ENCODE measurements at places on chromosomes 1 and 21.

DNA sequence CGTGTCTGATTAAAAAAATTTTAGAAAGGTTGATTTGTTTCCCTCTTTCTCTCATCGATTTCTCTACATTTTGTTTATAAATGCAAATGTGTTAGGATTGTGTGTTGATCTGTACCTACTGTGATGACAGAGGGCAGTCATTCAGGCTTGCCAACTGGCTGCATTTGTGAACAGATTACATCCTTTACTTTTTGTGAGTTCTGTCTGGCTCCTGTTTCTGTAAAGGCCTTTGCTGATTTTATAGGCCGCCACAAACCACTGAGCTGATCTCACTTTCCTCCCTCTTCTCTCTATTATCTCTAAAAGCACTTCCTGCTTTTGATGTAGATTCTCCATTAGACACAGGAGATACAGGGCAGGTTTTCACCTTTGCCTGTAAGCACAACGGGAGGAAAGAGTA is 106.8 kb downstream of the ESRRG start:
- DNase-seq = no peak

DNA sequence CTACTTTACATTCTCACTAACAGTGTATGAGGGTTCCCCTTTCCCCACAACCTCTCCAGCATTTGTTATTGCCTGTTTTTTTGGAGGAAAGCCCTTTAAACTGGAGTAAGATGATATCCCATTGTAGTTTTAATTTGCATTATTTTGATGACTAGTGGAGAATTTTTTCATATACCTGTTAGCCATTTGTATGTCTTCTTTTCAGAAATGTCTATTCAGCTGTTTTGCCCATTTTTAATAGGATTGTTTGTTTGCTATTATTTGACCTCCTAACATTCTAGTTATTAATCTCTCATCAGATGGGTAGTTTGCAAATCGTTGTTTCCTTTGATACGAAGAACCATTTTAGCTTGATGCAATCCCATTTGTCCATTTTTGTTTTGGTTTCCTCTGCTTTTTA is 165.0 kb downstream of the GLUL start:
- DNase-seq = no peak

GRCh38 chr1:224726441-224727182 is 110.5 kb downstream of the CNIH3 start:
- peak; percentile 89 for DNase-seq

DNA sequence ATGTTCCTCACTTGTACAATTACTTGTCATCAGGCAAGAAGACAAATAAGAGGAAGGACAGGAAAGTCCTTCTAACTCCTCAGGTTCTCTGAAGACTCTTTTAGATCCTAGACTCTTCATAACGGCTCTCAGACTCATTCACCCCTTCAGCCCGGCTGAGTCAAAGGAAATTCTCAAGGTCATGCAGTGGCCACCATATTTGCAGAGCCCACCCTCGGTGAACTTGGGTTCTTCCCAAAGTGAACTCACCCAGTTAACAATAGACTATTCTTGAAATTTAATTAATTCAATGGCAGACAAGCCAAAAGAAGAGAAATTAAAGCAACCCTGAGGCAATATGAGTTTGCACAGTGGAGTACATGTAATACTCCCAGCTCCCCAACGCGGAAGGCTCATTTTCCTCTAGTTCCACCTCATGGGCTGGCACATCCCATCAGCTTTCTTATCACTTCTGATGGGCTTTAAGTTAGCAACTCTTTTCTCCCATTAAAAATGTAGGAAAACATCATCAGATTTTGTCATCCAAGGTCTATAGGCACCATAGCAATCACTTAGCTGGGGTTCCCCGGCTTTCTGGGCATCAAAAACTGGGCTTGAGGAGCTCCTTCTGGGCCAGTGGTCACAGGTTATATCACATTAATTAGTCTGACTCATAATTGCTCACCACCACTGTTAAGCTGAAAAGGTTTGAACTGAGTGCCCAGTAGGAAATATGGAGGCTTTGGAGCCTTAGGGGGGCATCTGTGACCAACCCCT is 27.8 kb upstream of the TIAM1 start:
- DNase-seq = no peak

DNA sequence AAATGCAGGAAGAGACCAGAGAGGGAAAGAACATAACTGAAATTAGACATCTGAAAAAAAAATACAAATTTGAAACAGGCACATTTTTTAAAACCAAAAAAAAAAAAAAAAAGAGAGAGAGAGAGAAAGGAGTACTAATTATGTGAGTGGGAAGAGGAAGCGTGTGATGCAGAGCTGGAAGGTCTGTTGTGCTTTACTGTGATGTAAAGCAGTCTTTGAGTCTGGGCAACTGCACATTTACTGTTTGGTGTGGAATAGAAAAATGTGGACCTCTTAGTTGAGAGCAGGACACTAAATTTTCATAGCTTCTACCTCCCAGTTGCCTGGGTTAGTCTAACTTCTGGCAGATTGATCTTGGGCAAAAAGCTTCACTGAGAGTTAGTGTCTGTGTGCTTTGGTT is 16.5 kb downstream of the LHX9 start:
- DNase-seq = no peak

DNA sequence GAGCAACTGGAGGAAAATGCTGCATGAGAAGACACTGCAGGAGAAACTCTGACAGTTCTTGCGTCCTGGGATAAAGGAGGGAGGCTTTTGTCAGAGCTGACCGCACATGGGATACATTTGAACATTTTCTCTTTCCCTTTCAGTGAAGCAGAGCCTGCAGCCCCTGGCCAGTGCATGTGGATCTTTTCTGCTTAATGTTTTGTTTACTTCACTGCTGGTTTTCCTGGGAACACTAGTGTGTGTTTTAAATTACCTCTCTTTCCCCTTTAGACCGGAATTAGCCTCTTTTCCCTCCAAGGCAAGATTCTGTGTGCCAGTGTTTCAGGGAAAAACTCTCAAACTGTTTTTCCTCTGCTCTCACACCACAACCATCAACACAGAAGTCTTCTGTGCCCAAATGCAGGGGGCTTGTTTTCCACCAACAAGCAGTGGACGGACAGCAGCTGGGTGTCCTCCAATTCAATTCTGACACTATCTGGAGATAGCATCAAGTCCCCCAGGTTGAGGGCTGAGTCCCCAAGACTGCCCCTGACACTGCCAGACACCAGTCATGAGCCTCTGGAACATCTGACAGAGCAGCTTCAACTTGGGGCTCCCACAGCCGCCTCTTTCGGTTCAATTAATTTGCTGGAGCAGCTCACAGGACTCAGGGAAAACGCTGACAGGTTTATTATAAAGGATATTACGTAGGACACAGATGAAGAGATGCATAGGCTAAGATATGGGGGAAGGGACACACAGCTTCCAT is 136.2 kb downstream of the RHOU start:
- no peak for DNase-seq

- no peak for DNase-seq
Measured at GRCh38 chr1:70169018-70169839, 36.1 kb downstream of the LRRC40 start.

DNA sequence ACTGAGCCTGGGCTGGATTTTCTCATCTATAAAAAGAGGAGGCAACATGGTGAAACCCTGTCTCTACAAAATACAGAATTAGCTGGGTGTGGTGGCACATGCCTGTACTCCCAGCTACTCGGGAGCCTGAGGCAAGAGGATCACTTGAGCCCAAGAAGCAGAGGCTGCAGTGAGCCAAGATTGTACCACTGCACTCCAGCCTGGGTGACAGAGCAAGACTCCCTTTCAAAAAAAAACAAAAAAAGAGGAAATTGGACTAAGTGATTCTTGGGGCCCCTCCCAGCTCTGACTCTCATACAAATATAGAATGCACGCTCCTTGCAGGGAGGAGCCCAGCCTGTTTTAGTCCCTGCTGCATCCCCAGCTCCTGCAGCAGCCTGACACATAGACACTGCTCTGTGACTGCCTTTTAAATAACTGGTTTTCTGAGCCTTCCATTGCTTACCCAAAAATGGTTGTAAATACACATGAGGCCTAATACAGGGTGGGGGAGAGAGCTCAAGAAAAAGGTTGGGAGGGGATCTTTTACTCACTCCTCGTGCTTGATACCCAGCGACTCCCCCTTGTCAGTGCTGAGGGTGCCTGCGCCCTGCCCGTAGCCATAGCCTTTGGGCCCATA is 17.2 kb downstream of the CSRP1 start:
- no peak for DNase-seq

DNA sequence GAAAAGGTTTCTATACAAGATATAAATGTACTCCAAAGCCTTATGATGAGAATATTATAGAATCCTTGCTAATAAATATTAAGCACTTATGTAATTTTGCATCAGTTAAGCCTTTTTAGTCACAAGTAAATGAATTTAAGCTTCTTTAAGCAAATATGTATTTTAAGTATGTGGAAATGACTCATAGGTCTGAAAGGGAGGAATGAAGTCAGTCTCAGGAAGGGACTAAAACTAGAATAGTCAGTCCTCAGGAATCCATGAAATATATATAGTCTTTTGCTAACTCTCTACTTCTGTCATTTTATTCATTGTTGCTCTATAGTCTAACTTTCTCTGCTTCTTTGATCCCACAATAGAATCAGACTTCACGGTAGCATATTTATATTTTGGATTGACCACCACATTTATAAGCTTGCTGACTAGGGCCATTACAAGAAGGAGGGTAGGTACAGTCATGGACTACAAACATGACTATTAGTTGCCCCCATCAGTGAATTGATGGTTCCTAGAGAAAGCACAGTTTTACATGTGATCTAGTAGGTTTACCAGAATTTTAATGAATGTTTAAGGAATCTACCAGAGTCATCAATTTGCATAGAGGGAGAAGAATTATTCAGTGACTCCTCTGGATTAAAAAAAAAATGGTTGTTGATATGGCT is 20.2 kb upstream of the RABGGTB start:
- DNase-seq = peak; percentile 65

DNA sequence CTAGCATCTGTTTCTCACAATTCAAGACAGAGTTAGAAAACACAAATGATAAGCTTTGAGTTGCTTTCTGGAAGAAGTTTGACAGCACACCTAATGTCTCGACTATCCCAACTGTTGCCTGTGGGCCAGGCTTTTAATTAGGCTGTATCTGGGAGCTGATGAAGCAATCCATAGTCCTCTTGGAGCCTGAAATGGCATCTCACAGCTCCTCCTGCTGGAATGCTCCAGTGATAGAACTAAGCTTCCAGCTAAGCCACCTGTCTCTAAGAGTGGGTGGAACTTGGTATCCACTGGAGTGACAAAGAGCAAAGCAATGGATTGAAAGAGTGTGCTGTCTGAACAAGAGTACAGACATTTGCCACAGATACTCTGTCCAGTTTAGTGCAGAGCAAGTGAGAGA is 605.3 kb upstream of the NR5A2 start:
- DNase-seq = peak; percentile 27

DNA sequence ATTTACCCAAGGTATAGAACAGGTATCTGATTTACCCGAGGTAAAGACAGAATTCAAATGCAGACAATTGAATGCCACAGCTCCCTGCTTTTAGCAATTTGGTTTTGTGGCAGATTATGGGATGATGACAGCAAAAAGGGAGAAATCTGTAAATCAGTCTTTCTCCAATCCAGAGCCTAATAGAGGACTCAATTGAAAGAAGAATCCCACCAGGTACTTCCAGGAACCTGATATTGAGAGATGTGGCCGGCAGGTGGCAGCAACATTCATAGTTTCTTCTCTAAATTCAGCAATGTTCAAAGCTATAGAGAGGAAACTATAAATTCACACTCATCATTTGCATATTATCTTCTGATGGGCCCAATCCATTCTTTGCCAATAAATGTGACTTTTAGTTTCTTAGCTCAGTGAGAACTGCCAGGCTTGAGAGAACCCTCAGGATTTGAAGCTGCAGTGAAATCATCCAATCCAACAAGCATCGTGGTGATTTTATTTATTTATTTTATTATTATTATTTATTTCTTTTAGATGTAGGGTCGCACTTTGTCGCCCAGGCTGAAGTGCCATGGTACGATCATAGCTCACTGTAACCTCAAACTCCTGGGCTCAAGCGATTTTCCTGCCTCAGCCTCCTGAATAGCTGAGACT is 9.8 kb upstream of the PHACTR4 start:
- peak; percentile 45 for DNase-seq

DNA sequence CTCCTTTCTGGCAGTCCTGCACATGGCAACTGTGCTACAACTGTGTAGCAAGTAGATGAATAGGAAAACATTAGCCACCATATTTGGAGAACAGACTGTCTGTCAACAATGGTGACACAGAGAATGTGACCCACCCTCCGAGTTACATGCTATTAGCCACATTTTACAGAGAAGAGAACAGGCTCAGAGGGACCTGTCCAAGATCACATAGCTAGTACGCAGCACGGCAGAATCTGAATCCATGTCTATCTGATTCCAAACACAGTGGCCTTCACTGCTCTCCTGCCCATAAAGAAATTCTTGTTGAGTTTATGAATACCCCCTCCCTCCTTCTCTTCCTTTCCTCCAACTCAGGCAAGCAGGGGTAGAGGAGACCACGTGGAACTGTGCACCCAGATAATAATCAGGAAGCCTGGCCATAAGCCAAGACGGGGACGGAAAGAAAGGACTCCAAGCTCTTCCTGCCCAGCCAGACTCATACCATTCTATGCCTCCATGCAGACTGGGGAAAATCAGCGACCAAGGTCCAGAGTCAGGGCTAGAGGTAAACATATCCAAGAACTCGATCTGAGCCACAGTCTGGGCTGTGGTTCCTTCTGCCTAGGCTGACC is 78.8 kb downstream of the TRABD2B start:
- no peak for DNase-seq

DNA sequence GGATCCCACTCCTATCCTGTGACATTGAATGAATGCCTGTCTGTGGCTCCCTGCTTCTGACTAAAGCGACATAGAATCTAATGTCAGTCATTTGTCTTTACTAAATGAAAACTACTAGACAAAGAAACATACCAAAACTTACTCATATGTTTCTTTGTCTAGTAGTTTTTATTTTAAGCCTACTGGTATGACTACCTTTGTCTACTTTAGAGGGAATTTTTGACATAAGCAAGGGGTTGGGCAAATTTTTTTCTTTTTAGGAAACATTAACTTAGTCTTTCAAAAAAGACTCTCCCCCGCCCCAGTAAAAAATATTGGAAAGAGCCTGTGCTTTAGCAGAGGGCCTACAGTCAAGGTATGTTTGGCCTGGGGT is 4.9 kb downstream of the NEK7 start:
- no peak for DNase-seq

GRCh38 chr1:6686294-6686693 is 15.3 kb downstream of the DNAJC11 start:
- peak; percentile 10 for DNase-seq

DNA sequence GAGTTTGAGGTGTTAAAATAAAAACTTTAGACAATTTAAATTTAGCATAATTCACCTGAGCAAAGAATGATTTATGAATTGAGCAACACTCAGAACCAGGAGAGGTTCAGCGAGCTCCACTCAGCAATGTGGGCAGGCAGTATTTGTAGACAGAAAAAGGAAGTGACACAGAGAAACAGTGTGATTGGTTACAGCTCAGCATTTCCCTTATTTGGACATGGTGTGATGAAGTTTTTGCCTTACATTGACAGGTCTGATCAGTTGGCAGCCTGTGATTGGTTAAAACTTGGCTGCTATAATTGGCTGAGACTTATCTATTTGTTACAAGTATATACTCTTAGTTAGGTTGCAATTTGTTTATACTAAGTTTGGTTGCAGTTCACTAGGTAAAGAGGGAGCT is 621.2 kb upstream of the PRMT6 start:
- DNase-seq = no peak

GRCh38 chr1:3132660-3133059 is 63.7 kb downstream of the PRDM16 start:
- no peak for DNase-seq

- no peak for DNase-seq
Measured at GRCh38 chr21:14987370-14988170, 77.2 kb downstream of the NRIP1 start.

- DNase-seq = no peak
Measured at GRCh38 chr21:14881863-14882499, 182.8 kb downstream of the NRIP1 start.

Measured in fibroblast of gingiva (primary cell).